Fibroblast of skin of abdomen (primary cell): ENCODE measurements at places on chromosomes 13 and 19.

DNA sequence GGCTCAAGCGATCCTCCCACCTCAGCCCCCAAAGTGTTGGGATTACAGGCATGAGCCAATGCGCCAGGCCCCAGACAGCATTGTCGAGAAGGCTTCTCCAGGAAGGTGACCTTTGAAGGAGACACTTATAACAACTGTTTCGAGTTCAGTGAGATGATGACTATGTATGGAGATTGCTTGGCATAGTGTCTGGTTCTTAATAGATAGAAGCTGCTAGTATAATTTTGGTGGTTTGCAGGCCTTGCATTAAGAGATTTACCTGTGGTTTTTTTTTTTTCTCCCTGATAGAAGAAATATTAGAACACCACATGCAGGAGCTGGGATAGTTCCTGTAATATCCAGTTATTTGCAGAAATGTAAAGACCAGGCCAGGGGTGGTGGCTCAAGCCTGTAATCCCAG is 3.7 kb downstream of the MARCHF2 start:
- no peak for DNase-seq

DNA sequence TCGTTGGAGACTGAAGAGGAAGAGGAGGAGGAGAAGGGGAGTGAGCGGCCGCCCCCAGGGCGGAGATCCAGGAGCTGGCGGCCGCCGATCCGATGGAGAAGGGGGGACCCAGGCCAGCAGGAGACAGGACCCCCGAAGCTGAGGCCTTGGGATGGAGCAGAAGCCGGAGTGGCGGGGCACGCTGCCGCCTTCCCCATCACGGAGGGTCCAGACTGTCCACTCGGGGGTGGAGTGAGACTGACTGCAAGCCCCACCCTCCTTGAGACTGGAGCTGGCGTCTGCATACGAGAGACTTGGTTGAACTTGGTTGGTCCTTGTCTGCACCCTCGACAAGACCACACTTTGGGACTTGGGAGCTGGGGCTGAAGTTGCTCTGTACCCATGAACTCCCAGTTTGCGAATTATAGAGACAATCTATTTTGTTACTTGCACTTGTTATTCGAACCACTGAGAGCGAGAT is 1.8 kb downstream of the GADD45B start:
- DNase-seq, result peak; percentile 48

- DNase-seq, result no peak
Measured at GRCh38 chr13:51934461-51935087, 72.8 kb downstream of the CCDC70 start.

DNA sequence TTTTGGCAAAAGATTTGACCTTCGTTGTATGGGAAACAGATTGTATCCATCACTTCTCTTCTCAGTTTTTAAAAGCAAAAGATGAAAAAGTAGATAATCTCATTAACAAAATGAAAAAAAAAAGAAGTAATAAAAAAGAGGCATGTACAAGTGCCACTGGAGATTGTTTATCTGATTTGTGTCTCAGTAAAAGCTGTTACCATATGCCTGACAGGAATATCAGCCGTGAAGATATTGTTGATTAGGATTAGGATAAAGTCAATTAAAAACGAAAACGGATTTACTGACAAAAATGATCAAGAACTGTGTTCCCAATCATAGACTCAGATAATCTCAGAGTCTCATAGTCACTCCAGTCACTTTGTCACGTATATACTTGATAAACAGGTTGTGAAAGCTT is 842.1 kb upstream of the SLC10A2 start:
- DNase-seq, result no peak

DNA sequence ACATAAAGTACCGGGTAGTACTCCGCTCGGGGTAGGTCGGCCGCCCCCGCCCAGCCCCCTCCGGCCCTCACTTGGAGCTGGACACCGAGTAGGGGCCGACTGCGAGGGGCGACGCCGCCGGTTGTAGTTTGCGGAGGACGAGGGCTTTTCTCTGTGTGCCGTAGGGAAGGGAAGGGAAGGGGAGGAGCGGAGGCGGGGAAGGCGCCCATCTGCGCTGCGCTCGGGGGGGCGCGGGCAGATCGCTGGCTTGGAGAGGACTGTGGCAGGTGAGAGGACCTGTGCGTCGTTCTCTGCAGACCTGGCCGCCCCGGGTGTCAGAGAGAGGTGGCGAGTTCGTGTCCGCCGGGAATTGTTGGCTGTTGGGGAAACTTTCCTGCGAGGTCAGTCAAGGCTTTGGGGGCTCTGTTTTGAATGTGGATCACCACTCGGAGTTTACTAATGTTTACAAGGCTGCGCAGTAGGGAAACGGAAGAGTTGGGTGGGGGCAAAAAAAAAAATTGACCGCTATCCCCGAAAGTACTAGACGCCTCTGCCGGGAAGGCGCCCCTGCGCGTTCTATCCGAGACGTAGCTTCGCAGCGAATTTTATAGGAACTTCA is 1.4 kb downstream of the ING1 start:
- peak; percentile 36 for DNase-seq

DNA sequence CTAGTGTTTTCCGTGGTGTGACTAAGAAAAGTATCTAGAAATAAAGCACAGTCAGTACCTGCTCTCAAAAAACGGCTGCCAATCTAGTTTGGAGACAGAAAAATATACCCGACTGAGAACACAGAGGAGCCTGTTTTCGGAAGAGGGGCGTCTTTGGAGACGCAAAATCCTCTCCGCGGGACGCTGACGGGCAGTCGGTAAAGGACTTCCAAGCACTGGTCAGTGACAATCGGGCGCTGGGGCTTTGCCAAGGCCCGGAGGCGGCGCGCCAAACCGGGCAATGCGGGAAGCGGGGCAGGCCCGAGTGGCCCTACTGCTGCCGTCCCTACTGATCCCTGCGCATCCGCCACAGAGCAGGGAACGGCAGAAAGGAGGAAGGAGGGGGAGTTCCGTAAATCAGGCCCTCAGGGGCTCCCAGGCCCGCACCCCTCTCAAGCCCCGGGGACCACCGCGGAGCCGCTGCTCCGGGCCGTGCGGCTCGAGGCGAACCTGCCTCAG is 588 bp upstream of the DPY19L3 start:
- no peak for DNase-seq

DNA sequence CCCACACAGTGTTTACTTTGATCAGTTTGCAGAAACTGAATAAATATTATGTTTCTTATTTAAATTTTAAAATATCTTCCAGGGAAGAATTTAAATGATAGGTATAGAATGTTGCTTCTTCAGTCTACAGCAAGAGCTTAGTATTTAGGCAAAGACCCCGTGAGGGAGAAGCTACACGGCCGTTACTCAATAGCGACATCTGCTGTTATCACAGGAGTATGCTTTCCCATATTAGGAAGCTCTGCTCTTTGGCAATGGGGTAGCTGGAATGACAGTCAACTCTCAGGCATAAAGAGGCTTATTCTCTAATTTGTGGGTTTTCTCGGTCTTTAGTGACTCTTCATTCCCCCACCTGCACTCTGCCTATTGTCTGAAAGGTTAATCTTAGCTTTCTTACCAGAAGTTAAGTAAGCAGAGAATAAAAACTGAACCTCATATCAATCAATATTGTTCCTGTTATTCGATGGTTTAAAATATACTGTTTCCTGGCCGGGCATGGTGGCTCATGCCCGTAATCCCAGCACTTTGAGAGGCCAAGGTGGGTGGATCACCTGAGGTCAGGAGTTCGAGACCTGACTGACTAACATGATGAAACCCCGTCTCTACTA is 13.2 kb upstream of the LHFPL6 start:
- peak; percentile 63 for DNase-seq

DNA sequence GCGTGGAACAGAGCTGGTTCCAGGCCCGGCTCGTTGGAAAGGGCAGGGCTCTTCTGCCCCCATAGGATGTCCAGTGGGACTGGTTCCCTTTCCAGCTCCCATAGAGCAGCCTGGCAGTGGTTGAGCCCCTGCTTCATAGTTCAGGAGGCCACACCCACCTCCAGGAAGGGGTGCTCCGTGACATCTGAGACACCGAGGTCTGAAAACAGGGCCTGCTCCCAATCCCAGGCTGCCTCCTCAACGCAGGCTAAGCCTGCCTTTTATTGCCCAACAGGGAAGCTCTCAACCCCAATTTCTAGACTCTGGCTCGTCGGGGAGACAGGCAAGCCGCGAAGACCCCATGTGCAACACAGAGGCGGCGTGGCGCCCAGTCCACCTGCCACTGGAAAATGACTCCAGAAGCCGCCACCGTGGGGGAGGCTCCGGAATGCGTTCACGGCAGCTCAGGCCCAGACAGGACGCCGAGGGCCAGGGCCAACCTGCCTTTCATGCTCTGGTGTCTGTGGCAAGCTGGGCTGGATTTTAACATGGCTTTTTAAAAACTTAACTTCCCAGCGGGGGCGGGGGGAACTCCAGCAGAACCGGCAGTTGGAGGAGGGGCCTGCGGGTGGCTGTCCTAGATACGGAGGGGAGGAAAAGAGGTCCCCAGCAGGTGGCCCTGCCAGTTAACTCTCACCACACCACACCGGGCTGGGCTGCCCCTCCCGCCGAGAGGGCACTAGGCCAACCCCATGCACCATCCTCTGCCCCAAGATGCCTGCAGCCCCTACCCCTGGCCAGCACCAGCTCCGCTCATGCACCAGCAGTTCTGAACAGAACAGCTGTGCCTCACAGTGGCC is 17.9 kb upstream of the TINCR start:
- DNase-seq, result no peak

- peak; percentile 9 for DNase-seq
Measured at GRCh38 chr13:36848199-36848982, 29.4 kb downstream of the RFXAP start.

- peak; percentile 37 for DNase-seq
Measured at GRCh38 chr13:106566641-106567473, 1.1 kb downstream of the ARGLU1 start.

- DNase-seq, result no peak
Measured at GRCh38 chr19:41441321-41441945, 1.5 kb upstream of the ERICH4 start.

- no peak for DNase-seq
Measured at GRCh38 chr13:74118328-74118727, 15.9 kb downstream of the KLF12 start.

DNA sequence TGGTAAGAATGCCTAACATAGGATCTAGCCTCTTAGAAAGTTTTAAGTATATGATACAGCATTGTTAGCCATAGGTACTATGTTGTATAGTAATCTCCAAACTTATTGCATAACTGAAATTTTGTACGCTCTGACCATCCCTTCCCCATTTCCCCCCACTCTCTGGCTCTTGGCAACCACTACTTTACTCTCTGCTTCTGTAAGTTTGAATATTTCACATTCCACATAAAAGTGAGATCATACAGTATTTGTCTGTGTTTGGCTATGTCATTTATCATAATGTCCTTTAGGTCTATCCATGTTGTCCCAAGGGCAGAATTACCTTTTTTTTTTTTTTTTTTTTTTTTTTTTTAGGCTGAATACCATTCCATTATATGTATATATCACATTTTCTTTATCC is 396.9 kb downstream of the DLEU7 start:
- DNase-seq, result peak; percentile 68

- peak; percentile 66 for DNase-seq
Measured at GRCh38 chr13:45224176-45224575, 23.3 kb upstream of the KCTD4 start.
